Heart left ventricle (tissue), 16 donors: ENCODE measurements at places on chromosomes 6 and 20. TPM values are rescaled to one million over a fixed set of nuclear protein-coding genes. Genes with fewer than 3 reads are reported as not detected.

GRCh38 chr6:167400482-167401138 is 75.7 kb downstream of the TTLL2 start:
- no peak for DNase-seq

DNA sequence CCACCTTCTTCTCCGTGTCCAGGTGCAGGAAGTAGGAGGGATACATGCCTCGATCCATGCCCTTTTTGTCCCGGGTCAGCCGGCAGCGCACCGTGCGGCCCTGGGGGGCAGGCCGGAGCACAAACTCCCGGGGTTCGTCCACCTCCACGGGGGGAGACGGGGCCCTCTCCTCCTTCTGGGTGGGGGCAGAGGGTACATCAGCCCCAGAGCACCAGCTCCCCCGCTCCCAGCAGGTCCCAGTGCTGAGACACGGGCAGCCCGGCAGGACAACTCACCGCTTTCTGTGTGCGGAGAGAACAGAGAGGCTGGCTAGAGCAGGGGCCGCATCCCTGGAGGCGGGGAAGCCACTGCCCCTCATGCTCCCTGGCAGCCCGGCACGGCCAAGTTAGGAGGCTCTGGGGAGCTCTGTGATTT is 6.7 kb downstream of the TULP1 start:
- no peak for DNase-seq

DNA sequence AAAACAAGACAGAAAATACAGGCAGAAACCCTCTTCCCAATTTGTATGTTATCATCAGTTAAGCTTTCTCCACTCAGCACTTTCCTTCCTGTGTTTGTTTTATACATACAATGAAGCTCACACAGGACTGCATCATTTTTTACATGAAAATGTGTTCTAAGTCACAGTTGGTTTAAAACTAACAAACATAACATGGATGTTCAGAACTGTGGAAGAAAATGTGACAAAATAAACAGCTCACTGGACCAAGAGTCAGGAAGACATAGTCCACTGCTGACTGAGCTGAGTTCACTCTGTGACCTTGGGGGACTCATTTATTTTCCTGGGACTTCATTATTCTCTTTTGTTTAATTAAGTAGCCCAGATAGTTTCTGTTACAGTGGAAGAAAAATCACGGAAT is 331.5 kb downstream of the SYNE1 start:
- no peak for DNase-seq

DNA sequence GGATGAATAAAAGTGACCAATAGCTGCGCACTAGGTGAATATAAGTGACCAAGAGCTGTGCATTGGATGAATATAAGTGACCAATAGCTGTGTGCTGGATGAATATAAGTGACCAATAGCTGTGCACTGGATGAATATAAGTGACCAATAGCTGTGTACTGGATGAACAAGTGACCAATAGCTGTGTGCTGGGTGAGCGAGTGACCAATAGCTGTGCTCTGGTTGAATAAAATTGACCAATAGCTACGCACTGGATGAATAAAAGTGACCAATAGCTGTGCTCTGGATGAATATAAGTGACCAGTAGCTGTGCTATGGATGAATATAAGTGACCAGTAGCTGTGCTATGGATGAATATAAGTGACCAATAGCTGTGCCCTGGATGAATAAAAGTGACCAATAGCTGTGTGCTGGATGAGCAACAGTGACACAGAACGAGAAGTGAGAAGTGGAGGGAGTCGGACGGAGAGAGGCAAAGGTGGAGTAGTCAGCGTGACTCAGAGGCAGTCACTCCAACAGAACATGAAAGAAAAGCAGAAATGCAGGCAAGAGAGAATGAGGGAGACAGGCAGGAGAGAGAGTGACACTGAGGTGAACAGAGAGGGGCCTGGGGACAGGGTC is 38.5 kb downstream of the RBM38 start:
- DNase-seq: no peak

- DNase-seq: no peak
Measured at GRCh38 chr6:20291764-20292580, 79.7 kb upstream of the MBOAT1 start.

- DNase-seq: no peak
Measured at GRCh38 chr6:34511214-34511914, 44.8 kb downstream of the SPDEF start.

The PGBD1 gene
- total RNA-seq: 2.6 TPM

The SLC25A27 gene
- total RNA-seq: 11.2 TPM

The CTAGE9 gene
- not detected for total RNA-seq

The NMBR gene
- not detected for total RNA-seq
